Aorta (tissue), 5 donors: ENCODE measurements at places on chromosomes 12 and 14. TPM values are rescaled to one million over a fixed set of nuclear protein-coding genes. Genes with fewer than 3 reads are reported as not detected.

GRCh38 chr12:96220902-96221301 lies 26.7 kb downstream of the ELK3 start:
- H3K27ac ChIP-seq: no peak overlapping the region
- H3K27me3 ChIP-seq: no peaks in the 10 kb centered on the region
- no peaks in the 10 kb centered on the region for H3K4me1 ChIP-seq

DNA sequence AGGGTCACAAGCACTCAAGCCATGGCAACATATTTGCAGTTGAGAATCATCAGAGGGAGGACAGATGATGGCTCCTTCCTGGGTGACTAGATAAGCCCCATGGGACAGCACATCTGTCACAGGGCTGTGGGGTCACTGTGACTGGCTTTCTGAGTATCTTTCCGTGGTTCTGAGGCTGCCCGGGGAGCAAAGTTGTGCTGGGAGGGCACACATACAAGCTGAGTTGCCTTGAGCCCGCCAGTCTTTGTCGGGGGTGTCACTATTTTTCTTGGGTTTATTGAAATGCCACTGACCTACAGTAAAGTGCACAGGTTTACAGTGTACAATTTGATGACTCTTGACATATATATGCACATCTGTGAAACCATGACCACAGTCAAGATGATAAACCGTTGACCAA lies 17.2 kb upstream of the KIF26A start:
- no peak overlapping the region for H3K27ac ChIP-seq
- H3K36me3 ChIP-seq: no peaks in the 10 kb centered on the region
- no peak for DNase-seq
- no peak overlapping the region for H3K4me3 ChIP-seq
- no peaks in the 10 kb centered on the region for H3K27me3 ChIP-seq
- no peaks in the 10 kb centered on the region for H3K4me1 ChIP-seq

PLCZ1 gene
- total RNA-seq: not detected

DPY19L2 gene
- 11.9 TPM for total RNA-seq

GRCh38 chr12:46490635-46491034 lies 118.1 kb upstream of the SLC38A2 start:
- DNase-seq: no peak
- no peaks in the 10 kb centered on the region for H3K27me3 ChIP-seq
- no peak overlapping the region for H3K4me3 ChIP-seq
- H3K36me3 ChIP-seq: no peaks in the 10 kb centered on the region

TBX5 gene
- total RNA-seq: not detected

GRCh38 chr14:55404173-55404854 lies 7.3 kb downstream of the ATG14 start:
- H3K4me3 ChIP-seq: no peak overlapping the region
- H3K4me1 ChIP-seq: peaks cover under 1% of the 10 kb centered on the region
- H3K27me3 ChIP-seq: no peaks in the 10 kb centered on the region
- DNase-seq: no peak

GRCh38 chr12:26162905-26163304 lies 32.5 kb upstream of the SSPN start:
- no peaks in the 10 kb centered on the region for H3K4me1 ChIP-seq
- DNase-seq: no peak
- no peak overlapping the region for H3K27ac ChIP-seq
- no peak overlapping the region for H3K4me3 ChIP-seq
- no peaks in the 10 kb centered on the region for H3K27me3 ChIP-seq

BEST3 gene
- total RNA-seq: not detected

- H3K36me3 ChIP-seq: no peaks in the 10 kb centered on the region
- H3K27me3 ChIP-seq: no peaks in the 10 kb centered on the region
- H3K27ac ChIP-seq: no peak overlapping the region
- H3K4me1 ChIP-seq: no peaks in the 10 kb centered on the region
Observed at GRCh38 chr12:114006482-114007425, 40.6 kb upstream of the RBM19 start.

DNA sequence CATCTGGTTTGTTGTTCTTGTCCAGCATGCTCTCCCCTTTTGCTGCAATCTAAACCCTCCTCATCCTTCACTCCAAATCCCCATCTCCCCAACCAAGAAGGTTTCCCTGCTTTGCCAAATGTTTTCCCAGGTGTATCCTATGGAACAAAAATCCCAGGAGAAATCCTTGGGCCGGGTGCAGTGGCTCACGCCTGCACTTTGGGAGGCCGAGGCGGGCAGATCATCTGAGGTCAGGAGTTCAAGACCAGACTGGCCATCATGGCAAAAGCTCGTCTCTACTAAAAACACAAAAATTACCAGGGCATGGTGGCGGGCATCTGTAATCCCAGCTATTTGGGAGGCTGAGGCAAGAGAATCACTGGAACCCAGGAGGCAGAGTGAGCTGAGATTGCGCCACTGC lies 5.0 kb downstream of the KSR2 start:
- H3K27me3 ChIP-seq: peaks cover 4% of the 10 kb centered on the region
- no peaks in the 10 kb centered on the region for H3K36me3 ChIP-seq
- H3K4me3 ChIP-seq: no peak overlapping the region
- no peak overlapping the region for H3K27ac ChIP-seq
- H3K4me1 ChIP-seq: no peaks in the 10 kb centered on the region

GPR84 gene
- total RNA-seq: 1.9 TPM

DNA sequence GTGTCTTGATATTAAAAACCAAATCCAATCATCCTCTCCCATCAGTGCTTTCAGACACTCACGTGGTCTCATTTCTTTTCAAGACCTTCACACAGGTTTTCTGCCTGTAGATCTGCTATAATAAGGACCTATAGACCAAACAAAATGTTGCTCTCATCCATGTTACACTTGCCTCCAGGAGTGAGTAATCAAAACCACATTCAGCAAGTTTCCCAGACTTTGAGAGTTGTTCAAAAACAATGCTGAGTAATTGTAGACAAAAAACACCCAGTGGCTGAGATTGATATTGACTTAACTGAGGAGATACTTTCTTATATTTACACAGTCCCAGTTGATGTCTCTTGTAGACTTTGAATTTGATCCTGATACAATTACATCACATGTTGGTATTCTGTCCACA lies 383.1 kb downstream of the TMEM132D start:
- no peaks in the 10 kb centered on the region for H3K27me3 ChIP-seq
- no peaks in the 10 kb centered on the region for H3K4me1 ChIP-seq
- H3K27ac ChIP-seq: no peak overlapping the region
- H3K4me3 ChIP-seq: no peak overlapping the region
- H3K36me3 ChIP-seq: no peaks in the 10 kb centered on the region

DNA sequence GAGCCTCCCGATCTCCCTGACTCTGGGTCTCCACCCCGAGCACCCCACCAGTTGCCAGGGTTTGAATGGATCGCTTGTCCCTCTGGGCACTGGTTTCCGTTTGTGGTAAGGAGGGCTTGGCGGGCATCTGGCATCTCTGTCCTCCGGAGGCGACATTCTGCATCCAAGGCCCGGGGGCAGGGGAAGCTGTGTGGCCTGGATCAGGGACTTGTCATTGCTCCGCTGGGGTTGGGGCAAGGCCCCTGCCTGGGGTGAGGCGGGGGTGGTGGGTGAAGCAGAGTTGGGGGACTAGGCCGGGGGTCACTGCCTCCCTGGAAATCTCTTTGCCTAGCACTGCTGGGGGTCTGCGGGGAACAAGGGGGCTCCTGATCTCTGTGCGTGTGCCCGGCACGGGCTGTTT lies 30.2 kb downstream of the KIF26A start:
- H3K36me3 ChIP-seq: no peaks in the 10 kb centered on the region
- DNase-seq: no peak
- no peak overlapping the region for H3K27ac ChIP-seq
- no peaks in the 10 kb centered on the region for H3K4me1 ChIP-seq
- no peak overlapping the region for H3K4me3 ChIP-seq

DNA sequence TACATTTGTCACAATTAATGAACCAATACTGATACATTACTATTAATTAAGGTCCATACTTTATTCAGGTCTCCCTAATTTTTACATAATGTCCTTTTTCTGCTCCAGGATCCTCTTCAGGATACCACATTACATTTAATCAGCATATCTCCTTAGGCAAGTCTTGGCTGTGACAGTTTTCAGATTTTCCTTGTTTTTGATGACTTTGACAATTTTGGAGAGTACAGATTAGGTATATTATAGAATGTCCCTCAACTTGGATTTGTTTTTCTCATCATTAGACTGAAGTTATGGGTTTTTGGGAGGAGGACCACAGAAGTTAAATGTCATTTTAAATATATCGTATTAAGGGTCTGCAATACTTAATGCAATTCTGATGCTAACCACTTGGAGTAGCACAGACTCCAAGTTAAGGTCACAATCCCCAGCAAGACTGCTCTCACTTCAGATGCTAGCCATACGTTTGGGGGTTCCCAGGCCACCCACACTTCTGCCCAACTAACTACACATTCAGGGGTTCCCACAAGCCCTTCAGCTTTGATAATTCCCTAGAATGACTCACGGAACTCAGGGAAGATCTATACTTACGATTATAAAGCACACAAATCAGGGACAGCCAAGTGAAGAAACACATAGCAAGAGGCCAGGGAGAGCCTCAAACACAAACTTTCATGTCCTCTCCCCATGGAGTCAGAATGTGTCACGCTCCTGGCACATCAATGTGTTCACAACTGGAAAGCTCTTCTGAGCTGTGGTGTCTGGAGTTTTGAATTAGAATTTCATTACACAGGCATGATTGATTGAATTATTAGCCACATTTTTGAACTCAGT lies 17.0 kb upstream of the NUBPL start:
- no peak for DNase-seq
- H3K27me3 ChIP-seq: no peaks in the 10 kb centered on the region

DNA sequence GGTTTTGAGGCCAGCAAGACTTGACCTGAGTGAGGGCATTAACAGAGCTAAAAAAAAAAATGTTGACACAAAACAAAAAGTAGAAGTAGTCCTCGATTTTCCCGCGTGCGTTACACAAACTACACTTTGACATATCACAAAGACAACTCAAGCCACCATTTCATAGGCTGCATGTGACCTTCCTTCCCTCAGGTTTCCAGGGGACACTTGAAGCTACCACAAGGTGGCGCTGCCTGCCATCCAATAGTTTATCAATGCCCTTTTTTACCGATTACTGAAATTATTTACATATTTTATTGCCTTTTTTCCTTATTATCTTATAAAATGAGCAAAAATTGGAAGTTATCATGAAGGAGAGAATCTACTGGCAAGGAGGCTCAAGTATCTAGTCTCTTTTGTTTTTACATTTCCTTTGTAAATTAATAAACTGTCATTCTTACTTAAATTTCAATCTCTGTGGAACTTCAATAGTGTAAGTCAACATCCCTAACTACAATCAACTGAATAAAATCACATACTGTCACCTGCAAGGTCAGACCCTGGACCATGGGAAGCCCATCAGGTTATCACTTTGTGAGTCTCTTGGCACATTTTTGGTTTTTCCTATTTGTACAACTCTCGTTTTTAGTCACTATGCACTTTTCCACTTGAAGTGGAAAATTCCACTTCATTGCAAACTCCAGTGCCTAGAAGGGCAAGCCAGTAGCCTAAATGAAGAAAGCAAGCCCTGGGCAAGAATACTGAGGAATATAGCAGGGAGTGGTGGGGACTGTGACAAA lies 84.6 kb upstream of the CPSF6 start:
- H3K4me1 ChIP-seq: no peaks in the 10 kb centered on the region
- no peak overlapping the region for H3K4me3 ChIP-seq
- H3K27ac ChIP-seq: no peak overlapping the region
- no peaks in the 10 kb centered on the region for H3K36me3 ChIP-seq
- DNase-seq: peak; percentile 86

KRT79 gene
- not detected for total RNA-seq

GRCh38 chr12:113391650-113392337 lies 11.9 kb downstream of the SDS start:
- no peaks in the 10 kb centered on the region for H3K36me3 ChIP-seq
- H3K4me1 ChIP-seq: no peaks in the 10 kb centered on the region
- DNase-seq: no peak
- H3K4me3 ChIP-seq: no peak overlapping the region
- no peak overlapping the region for H3K27ac ChIP-seq
- no peaks in the 10 kb centered on the region for H3K27me3 ChIP-seq

DNA sequence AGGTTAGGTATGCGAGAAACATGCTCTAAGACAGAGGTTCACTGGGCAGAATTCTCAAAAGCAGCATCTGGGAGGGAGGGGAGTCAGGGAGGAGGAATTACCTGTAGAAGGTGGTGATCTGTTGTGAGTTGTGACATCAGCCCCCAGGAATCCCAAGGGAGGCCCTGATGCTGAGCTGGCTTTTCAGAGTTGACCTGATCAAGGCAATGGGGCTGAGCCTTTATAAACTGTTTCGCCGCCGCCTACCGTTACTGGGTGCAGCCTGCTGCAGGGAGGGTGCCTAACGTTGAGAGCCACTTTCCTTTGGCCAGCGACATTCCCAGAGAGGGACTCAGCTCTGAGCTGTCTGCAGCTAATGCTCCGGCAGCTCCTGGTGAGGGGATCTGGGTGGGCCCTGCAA lies 257.9 kb upstream of the TMEM132C start:
- no peak for DNase-seq
- no peaks in the 10 kb centered on the region for H3K36me3 ChIP-seq
- peaks cover 1% of the 10 kb centered on the region for H3K4me1 ChIP-seq
- no peak overlapping the region for H3K27ac ChIP-seq
- no peaks in the 10 kb centered on the region for H3K27me3 ChIP-seq

PLEK2 gene
- 1.3 TPM for total RNA-seq

PHETA1 gene
- total RNA-seq: 13.5 TPM

- no peaks in the 10 kb centered on the region for H3K36me3 ChIP-seq
- H3K4me3 ChIP-seq: no peak overlapping the region
- H3K4me1 ChIP-seq: no peaks in the 10 kb centered on the region
Observed at GRCh38 chr14:29454026-29454693, 473.5 kb downstream of the PRKD1 start.

DNA sequence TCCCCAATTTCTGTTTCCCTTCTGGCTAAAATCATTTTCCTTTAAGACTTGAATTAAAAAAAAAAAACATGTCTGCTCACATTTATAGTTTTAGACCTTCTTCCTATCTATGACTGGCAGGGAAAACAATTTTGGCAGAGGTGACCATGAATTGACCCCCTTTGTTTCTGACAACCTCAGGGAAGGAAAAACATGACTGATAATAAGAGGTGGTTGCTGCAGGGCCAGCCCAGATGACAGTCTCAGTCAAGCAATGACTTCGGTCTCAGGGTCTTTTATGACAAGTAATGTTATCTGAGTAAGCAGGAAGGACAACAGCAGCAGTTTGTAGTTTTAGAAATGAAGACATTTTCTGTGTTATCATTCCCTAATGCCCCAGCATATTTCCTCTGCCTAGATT lies 430.9 kb downstream of the LRIG3 start:
- DNase-seq: no peak
- no peak overlapping the region for H3K4me3 ChIP-seq
- H3K27me3 ChIP-seq: no peaks in the 10 kb centered on the region
- H3K27ac ChIP-seq: no peak overlapping the region

MIP gene
- not detected for total RNA-seq

- H3K4me1 ChIP-seq: no peaks in the 10 kb centered on the region
- H3K4me3 ChIP-seq: no peak overlapping the region
- no peak for DNase-seq
- H3K27me3 ChIP-seq: no peaks in the 10 kb centered on the region
Observed at GRCh38 chr14:44383636-44384035, 123.4 kb downstream of the FSCB start.

DICER1 gene
- total RNA-seq: 60.9 TPM

DNA sequence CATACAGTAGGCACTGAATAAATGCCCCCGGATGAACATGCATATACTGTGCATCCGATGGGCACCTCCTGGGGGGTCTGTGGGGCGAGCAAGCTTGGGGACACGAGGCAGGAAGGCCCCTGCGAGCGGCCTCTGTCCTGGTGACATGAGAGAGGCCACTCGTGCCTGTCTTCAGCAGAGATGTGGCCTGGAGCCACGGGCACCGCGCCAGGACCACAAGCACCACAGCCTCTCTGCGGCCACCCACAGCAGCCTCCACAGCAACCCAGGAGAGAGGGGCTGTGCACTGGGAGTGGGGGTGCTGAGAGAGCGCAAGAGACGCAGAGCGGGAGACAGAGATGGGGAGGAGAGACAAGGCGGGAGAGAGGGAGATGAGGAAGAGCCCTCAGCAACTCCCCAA lies 118.5 kb downstream of the RFLNA start:
- DNase-seq: no peak
- H3K4me1 ChIP-seq: no peaks in the 10 kb centered on the region
- no peaks in the 10 kb centered on the region for H3K27me3 ChIP-seq
